Stimulated activated CD8-positive, alpha-beta memory T cell treated with anti-CD3 and anti-CD28 coated beads, Interleukin-15, amount 100 ng/mL, for 48 hours (primary cell): ENCODE measurements at places on chromosomes 12 and 14.
A peak's percentile ranks its signal among the peaks of the same experiment; 100 is the strongest.

- DNase-seq: no peak
Observed at GRCh38 chr12:70240673-70241072, 2.6 kb upstream of the CNOT2 start.

GRCh38 chr14:98665007-98665406 lies 607.0 kb downstream of the BCL11B start:
- no peak for DNase-seq

- DNase-seq: no peak
Observed at GRCh38 chr12:65998536-65999530, 131.7 kb downstream of the LLPH start.

- DNase-seq: no peak
Observed at GRCh38 chr14:99524804-99525698, 43.8 kb downstream of the CCNK start.

- no peak for DNase-seq
Observed at GRCh38 chr14:33839193-33840076, 111.4 kb downstream of the EGLN3 start.

DNA sequence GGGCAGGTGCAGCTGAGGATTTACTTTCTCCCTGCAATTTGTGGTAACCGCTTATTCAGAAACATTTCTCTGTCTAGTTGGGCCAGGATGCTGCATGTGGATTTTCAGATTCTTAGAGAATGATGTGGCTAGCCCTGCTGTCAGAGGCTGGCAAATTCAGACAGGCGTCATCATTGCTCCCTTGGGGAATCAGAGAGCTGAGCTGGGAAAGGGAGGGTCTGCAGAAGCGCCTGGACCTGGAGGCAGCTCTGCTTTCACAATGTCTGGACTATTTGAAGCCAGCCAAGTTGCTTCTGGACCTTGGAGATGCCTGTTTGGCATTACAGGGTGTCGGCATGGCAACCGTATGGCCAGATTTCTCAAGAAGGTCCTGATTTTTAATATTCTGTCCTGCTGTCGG lies 3.4 kb downstream of the GALNT16 start:
- DNase-seq: no peak

DNA sequence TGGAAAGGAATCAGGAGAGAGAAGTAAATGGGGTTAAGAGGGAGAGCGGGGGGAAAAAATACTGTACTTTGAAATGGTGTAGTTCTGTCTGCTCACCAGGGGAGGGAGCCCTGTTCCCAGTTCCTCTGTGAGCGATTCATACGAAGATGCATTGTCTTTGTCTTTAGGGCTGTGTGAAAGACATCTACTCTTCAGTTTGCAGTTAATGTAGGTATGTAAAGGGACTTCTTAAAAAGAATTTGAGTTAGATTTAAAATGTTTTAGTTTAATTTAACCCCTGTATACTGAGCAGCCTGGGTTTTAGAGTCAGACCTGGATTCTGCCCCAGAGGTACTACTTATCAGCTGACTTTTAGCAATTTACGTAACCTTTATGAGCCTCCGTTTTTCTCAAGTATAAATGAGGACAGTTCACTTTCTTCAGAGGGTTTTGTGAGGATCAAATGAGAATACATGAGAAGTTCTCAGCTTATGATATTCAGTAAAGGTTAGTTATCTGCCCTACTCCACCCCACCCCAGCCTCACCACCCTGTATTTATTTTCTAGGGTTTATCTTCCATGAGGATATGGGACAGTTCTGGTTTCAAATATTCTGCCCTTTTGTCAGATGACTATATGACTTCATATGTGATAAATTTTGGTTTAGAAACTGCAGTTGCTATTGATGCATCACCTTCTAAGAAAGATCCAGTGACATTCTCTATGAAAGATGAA lies 82.5 kb upstream of the EVL start:
- peak; percentile 23 for DNase-seq

DNA sequence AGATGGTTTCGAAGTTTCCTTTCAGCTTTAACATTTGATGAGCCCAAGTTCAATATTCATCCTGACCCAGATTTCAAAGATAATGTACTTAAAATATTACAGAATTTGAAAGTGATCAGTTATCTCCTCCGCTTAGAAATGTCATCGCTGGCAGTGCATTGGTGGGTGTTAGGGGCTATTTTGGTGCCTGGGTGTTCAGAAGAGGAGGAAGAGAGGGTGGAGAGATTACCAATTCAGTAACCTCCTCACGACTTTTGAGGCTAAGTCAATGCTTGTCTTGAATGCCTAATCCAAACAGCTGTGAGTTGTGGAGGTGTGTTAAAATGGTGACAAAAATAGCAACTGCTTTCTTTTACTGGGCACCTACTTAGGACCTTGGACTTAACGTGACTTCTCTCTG lies 13.8 kb upstream of the DGLUCY start:
- DNase-seq: no peak

DNA sequence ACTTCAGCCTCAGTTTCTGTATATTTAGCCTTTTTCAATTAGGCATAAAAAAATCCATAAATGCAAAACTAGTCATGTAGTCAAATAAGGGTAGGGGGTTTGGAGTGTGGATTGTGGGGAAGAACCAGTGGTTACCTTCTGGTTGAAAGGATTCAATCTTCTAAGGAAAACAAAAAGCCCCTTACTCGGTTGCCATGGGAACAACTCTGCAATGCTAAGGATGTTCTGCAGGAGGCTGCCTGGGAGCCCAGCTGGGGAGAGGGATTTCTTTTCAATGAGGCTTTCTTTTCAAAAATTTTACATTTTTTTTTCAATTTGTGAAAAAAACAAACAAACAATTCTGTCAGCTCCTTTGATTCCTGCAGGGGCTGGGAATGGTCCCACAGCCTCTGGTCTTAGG lies 67.2 kb downstream of the SLC8A3 start:
- DNase-seq: no peak

GRCh38 chr14:102279688-102280348 lies 25.1 kb downstream of the MOK start:
- DNase-seq: no peak

DNA sequence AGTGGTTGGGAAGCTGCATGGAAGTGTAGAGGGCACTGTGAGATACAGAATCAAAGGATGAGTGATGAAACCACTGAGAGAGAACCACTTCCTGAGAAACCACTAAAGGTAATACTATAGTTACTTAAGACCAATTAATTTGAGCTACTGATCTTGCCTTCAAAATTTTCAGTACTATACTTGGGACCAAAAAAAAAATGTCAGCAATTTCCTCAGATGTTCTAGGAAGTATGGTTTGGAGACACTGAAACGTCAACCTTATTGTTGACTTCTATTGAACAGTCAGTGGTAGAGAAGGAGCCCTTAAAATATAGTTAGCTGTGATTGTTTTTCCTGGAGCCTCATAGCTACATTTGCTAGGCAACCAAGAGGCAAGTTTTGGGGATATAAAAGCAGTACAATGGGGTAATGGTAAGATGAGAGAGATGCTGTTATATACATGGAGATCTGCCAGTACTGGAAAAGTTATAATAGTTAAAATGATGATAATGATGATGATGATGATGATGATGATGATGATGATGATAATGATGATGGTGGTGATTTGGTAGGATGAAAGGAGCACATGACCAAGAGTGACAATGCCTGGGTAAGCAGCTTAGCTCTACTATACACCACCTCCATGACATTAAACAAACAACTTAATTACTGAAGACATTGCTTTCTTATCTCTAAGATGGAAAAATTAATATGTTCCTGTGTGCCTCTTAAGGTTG lies 300.9 kb upstream of the G2E3 start:
- DNase-seq: no peak

DNA sequence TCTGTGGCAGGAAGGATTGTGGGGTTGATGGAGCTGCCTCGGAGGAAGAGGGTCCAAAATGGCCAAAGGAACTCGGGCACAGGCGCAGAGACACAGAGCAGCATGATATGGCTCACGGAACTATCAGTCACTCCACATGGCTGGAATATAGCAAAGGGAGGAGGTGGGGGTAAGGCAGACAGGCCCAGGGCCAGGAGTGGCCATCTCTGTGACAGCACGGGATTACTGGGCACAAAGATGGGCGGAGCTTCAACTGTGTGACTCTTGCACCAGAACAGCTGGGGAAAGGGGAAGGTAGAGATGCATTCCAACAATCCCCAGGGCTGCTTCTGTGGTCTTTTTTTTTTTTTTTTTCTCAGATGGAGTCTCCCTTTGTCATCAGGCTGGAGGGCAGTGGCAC lies 24.8 kb upstream of the EML1 start:
- DNase-seq: no peak

DNA sequence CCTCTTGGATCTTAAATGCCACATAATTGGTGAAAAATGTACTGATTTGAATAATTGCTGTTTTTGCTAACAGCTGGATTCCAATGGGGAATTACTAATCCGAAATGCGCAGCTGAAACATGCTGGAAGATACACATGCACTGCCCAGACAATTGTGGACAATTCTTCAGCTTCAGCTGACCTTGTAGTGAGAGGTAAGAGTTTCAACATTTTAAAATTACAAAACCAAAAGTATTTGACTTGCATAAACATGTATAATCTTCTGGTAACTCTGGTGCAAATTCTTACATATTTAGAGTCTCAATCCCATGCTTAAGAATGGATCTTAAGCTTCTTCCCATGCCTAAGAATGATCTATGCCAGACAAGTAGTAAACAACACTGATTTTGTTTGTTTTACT lies 229.1 kb upstream of the PDZRN4 start:
- DNase-seq: no peak

DNA sequence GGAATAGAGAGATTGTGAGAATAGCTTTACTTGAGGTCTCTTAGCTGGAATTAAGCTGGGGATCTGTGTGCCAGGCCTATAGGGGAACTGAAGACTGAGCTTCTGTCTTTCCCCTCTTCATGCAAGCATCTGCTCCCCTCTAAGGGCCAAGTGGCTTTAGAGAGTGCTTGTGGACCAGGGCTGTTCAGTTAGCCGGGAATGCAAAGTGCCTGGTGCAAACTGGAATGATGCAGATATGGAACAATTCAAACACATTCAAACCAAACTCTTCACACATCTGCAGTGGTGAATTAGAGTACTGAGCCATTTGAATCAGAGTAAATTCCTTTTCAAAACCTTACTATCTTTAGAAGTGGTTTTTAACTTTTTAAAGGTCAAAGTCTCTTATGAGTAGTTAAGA lies 99.0 kb downstream of the LIN7A start:
- DNase-seq: no peak

DNA sequence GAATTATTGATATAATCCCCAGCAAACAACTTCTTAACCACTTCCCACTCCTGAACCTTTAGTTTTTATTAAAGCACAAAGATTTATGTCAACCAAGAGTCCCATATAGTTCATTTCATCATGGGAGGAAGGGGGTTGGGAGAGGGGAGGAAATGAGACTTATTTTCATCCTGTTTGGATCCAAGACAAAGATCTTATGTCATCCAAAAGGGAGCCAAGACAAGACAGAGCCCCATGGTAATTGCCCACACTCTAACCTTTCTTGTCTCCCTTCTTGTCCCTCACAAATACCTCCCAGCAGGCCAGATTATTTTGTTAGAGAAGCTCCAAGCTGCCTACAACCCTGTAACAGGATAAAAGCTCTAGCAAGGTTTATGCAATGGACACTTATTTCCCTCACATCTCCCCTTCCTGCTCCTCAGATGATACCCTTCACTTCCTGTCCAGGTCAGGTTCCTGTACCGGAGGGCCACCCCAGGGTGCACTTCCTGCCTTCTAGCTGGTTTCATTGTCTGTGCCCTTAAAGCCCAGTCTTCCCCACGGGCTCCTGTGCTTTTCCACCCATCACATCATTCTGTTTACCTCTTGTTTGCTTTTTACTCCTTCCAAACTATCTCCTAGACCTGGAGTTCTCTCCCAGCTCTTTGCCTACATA lies 123.7 kb upstream of the MDM1 start:
- no peak for DNase-seq

- no peak for DNase-seq
Observed at GRCh38 chr12:131349397-131350127, 361.3 kb upstream of the SFSWAP start.

DNA sequence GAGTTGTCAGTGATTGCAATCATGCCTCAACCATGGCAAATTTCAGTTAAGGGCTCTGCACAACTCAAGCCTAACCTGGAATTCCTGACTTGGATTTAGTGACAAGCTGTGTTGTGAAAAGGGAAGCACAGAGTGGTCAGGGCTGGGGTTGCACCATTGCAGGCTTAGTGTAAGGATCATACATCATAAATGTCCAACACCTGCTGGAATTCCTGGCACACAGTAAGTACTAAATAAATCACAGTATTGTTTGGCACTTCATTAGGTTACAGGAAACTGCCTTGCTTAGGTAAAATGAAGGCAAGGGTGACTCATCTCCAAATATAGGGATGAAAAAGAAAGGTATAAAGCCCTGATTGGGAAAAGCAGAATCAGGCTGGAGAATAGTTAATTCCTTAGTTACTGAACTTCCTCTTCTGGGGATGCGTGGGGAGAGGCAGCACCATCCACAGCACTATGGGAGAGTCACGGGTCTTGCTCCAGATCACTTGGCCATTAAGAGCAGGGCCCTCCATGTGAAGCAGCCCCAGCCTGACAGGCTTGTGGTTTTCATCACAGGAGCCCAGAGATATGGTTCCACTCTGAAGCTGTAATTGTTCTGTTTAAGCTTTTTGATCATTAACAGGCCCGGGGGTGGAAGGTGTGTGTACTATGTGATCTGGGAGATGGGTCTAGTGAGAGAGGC lies 39.7 kb downstream of the SLC8A3 start:
- DNase-seq: no peak

DNA sequence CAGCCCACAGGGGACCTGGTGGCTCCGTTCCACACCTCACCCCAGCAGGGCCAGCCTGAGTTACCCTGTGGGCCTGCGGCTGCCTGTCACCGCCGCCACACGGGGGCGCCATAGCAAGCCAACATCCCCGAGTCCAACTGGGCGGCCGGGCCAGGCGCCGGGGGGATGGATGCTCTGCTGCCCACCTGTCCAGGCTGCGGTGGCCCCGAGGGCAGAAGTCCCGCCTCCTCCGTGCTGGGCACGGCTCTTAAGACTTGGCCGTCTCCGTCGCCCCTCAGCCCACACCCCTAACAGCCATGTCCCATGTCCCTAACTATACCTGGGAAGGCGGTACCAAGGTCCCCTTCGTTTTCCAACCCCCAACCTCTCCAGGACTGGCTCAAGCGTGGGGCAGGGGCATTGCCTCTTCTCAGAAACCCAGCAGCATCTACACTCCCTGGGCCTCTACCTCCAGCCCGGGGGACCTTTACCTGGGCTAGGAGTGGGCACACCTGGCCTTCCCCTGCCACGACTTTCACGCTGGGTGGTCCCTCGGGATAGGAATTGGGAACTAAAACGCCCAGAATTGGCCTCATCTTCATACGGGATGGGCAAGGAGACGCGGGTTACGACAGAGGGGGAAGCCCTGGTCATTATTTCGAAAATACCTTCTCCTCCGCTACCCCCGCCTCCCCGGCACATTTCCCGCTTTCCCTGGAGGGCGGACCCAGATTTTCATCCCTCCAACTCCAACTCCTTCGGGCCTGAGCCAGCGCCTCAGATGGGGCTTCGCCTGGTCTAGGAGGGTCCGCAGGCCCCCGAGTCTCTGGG lies 1.1 kb upstream of the CYP46A1 start:
- DNase-seq: peak; percentile 71

GRCh38 chr12:85156569-85156968 lies 120.4 kb downstream of the LRRIQ1 start:
- DNase-seq: no peak
